ENCODE measurements at places on chromosomes 5 and 9.

DNA sequence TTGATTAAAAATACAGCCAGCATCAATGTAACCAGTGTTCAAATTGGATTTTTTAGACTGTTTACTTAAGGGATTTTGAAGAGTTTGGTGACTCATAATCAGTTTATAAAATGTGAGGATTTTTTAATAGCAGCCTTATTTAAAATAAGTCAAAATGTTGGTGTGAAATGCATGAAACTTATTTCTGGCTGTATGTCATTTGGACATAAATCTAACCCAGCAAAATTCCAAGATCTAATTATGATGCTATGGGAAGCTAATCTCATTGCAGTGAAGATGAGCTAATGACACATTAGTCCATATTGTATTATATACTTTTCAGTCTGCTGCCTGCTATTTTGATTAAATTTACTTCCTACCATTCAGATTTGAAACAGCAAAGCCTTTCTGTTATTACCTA, 140.3 kb downstream of the AOPEP start:
- DNase-seq = no peak

DNA sequence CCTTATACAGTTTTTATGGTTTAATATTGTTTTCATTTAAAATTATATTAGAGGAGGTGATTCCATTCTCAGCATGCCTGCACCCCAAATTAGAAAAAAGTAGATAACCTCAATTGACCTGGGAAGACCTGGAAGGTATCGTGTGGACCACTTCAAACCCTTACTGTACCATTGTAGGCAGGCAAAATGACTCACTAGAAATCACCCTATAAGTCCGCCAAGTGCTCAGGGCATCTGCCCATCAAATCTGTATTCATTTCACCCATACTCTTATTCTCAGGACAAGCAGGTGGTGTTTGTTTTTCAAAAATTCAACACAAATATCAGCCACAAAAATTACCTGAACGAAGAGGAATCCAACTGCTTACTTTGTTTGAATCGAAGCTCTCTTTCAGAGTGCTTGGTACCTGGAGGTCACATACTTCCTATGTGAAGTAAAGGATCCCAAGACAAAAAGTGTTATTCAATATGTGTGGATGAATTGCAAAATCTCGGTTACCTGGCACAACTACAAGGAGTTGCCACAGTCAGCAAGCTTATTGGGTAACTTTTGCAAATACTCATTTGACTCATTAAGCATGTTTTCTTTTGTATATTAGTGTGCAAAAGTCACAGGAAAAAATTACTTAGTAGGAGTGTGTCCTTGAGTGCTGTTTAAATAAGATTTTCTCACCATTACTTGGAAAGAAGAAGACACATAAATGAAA, 216.2 kb downstream of the ENC1 start:
- DNase-seq = no peak

- DNase-seq = no peak
Measured at GRCh38 chr5:130762031-130762430, 403.0 kb downstream of the HINT1 start.

- no peak for DNase-seq
Measured at GRCh38 chr9:137351781-137352501, 49.9 kb upstream of the NRARP start.

- no peak for DNase-seq
Measured at GRCh38 chr5:122863240-122863639, 17.8 kb downstream of the SNX24 start.

- DNase-seq = no peak
Measured at GRCh38 chr5:141623186-141623585, 4.4 kb upstream of the DIAPH1 start.

DNA sequence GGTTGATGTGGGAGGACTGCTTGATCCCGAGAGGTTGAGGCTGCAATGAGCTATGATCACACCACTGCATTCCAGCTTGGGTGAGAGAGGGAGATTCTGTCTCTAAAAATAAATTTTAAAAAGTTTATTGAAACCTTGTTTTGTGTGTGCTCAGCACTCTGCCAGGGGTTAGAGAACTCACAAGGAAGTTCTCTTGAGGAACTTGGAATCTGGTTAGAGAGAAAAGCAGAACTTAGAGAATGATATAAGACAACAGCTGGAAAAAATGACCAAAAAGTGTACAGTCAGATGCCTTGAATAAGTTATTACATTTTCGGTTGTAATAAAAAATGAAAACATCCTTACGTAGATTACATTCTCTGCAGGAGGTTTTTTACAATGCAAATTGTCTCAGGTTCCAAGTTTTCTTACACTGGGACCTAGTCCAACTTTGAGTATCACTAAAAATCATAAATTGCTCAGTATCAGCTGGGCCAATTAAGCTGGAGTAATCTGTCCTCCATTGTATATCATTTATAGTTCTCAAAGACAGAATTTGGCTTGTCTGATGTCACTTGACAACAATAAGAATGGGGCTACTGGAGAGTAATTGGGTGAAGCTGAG, 21.7 kb upstream of the TENT2 start:
- no peak for DNase-seq

All from activated T-helper 1 cell treated with anti-CD3 and anti-CD28 coated beads, Interleukin-2, amount 50 U/mL, for 16 hours (primary cell).